ENCODE measurements at places on chromosomes 3 and 15.

- DNase-seq: no peak
These were observed 62.8 kb downstream of the PEX5L start for GRCh38 chr3:179973931-179974361.

- DNase-seq: no peak
These were observed 56.9 kb downstream of the CEP152 start for GRCh38 chr15:48754011-48754410.

GRCh38 chr3:187828579-187829452, 83.5 kb upstream of the BCL6 start:
- no peak for DNase-seq

DNA sequence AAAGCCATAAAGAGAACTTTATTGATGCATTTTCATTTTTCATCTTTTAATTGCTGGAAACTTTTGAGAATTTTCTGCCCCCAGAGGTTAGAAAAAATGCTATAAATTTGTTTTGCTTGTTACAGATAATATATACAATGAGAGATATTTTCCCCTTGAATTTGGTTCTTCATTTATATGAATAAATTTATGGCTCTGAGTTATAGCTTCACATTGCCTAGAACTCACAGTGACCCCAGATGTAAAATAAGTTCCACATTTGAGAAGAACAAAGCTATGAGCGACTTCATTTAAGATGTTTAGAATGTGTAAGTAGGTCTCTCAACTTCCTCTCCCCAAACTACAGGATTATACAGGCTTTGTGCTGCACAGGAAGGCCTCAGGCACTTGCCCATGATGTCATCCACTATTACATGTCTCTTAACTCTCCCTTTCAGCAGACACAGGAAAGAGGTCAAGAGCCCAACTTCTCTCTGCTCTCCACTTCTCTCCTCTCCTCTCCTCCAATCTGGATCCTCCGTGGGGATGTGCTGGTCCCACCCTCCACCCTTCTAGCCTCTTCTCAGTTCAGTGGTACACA, 92.8 kb downstream of the DUT start:
- no peak for DNase-seq

GRCh38 chr15:93862791-93863190, 368.6 kb upstream of the MCTP2 start:
- no peak for DNase-seq

GRCh38 chr3:64518950-64519349, 168.8 kb downstream of the ADAMTS9 start:
- DNase-seq: no peak

DNA sequence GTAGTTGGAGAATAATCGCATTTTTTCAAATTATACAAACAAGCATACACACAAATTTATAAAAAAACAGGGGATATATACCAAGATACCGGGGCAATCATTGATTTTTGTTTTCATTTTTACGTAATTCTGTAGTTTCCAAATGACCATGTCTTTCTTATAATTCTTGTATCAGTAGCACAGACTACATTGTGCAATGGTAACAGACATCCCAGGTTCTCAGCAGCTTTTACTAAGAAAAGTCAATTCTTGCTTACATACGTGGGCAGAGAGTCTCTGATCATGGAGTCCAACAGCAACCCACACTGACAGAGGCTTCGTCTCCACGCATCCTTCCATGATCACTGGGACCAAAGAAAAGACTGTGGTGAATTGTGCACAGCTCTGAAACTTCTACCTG, 441.3 kb downstream of the TBL1XR1 start:
- DNase-seq: no peak

DNA sequence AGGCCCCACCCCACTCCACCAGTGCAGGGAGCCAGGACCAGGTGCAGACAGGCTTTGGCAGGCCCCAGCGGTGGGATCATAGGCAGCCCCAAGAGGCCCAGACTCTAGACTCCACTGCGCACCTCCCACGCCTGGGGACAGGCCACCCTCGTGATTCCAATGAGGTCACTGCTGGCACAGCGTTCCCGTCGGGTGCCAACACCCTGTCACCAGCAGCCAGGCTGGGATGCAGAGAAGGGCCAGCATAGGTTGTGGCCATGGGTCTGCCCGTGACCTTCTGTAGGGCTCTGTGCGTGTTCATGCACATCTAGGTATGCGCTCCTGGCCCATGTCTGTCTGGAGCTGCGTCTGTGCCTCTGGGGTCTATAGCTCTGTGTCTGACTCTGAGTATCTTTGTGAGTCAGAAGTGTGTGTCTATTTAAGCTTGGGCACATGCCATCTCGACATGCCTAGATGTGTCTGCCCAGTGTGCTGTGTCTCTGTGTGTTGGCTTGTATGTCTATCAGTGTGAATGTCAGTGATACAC, 13.0 kb downstream of the VIPR1 start:
- DNase-seq: no peak

GRCh38 chr15:63904042-63904441, 70.3 kb upstream of the HERC1 start:
- DNase-seq: no peak

GRCh38 chr3:156311431-156311830, 191.1 kb downstream of the KCNAB1 start:
- DNase-seq: no peak

- DNase-seq: no peak
These were observed 117.5 kb downstream of the EDEM1 start for GRCh38 chr3:5304789-5305683.

GRCh38 chr3:186532598-186533072, 11.5 kb downstream of the CRYGS start:
- no peak for DNase-seq

DNA sequence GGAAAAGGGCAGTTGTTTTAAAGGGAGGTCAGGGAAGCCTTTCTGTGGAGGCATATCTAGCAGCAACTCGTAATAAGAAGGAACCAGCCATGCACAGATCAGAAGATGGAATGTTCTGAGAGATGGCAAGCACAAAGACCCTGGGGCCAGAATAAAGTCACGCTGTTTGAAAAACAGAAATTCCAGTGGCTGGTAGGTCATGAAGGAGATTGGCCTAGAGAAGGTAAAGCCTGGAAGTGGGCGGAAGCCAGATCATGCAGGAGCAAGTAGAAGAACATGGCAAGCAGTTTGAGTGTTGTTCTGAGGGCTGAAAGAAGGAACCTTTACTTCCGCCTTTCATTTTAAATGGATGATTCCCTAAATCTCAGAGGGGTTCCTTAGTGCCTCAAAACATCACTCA, 208.1 kb upstream of the PPP2R3A start:
- DNase-seq: no peak

DNA sequence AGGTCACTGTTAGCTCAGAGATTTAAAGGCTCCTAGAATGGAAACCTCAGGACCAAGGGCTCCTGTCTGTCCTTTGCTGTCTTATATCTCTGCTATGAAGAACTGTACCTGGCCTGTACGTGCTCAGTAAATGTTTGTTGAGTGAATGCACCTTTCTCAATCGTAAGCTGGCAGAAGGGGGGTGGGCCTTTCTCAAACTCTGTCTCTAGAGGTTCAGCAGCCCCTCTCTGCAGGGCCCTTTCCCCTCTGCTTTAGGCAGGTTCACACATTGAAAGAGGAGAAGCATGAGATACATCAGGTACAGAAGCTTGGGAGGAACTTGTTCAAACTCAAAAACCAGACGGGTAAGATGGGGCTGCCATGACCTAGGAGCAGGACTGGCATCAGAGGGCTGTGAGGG, 155.6 kb downstream of the GOLGA6L4 start:
- DNase-seq: no peak

DNA sequence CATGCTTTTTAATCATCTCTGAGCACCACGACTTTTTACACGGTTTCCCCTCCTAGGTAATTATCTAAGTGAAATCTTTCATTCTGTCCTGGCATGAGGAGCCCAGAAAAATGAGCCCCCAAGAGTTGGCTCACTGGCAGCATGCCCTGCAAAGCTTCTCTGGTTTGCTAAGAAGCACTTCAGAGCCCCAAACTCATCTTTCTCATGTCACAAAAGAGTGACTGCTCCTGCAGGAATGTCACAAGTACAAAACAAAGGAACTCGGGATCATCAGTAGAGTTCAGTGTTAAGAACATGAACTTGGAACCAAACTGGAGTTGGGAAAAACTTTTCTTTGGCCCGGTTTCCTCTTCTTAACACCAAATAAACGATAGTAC, 123.9 kb downstream of the FOXB1 start:
- no peak for DNase-seq

GRCh38 chr3:120162400-120162799, 68.2 kb upstream of the GSK3B start:
- DNase-seq: no peak

DNA sequence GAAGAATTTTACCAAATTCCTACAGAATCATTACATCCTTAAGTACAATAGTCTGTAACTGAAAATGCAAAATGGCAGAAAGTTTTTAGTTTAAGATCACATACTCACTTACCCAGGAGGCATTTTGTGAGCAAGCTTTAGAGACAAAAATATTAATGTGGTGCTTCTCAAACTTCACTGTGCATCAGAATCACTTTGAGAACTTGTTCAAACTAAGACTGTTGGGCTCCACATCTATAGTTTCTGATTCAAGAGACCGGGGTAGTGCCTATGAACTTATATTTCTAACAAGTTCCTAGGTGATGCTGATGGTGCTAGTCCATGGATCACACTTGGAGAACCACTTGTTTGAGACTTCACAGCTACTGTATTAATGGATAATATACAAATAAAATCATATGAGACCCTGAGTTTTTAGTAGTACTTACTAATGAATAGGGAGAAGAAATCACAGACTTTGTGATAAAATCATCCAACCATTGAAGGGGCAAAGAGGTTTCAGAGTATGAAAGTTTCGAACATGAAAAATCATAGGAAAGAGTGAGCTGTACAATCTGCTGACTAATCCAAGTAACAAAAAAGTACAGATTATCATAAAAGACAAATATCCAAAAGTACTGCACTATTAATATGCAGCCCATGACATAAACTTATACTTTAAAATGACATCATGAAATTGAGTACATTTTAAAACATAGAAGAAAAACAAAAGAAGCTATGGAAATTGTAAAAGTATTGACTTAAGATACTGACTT, 110.3 kb downstream of the ADAM10 start:
- DNase-seq: no peak

Measured in T-helper 9 cell (primary cell).